Type B pancreatic cell (in vitro differentiated cells): ENCODE measurements at places on chromosomes 13 and 19.
A peak's percentile ranks its signal among the peaks of the same experiment; 100 is the strongest.

DNA sequence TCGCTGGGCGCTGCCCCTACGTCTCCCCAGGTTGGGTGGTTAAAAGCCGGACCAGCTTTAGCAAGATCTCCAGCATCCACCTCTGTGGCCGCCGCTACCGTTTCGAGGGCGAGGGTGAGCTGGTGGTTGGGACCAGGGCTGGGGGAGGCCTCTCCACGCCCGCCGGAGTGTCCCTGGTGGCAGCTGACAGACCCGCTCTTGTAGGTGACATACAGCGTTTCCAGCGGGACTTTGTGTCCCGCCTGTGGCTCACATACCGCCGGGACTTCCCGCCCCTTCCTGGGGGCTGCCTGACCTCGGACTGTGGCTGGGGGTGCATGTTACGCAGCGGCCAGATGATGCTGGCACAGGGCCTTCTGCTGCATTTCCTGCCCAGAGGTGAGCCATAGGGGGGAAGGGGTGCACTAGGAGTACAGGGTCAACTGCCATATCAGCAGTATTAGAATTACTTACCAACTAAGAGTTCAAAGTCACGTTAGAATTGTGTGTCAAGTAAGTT is 1.1 kb downstream of the ATG4D start:
- DNase-seq = no peak

GRCh38 chr19:1131718-1132551 is 28.1 kb downstream of the GPX4 start:
- DNase-seq = no peak

- DNase-seq = no peak
These were observed 1516.7 kb upstream of the PCDH20 start for GRCh38 chr13:62932256-62932883.

GRCh38 chr19:9323557-9323918 is 441 bp upstream of the ZNF559 start:
- DNase-seq = no peak

DNA sequence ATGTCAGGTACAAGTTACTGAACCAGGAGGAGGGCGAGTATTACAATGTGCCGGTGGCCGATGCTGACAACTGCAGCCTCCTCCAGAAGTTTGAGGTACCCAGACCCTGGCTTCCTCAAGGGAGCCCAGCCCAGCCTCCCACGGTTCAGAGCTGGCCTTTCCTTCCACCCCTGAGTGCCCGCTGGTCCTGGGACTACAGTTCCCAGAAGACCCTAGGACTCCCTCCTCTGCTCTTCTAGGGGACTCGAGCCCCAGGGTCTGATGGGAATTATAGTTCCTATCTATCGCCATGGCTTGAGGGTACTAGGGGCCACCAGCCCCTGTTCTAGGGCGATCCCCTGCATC is 11.0 kb downstream of the PRKCG start:
- no peak for DNase-seq

DNA sequence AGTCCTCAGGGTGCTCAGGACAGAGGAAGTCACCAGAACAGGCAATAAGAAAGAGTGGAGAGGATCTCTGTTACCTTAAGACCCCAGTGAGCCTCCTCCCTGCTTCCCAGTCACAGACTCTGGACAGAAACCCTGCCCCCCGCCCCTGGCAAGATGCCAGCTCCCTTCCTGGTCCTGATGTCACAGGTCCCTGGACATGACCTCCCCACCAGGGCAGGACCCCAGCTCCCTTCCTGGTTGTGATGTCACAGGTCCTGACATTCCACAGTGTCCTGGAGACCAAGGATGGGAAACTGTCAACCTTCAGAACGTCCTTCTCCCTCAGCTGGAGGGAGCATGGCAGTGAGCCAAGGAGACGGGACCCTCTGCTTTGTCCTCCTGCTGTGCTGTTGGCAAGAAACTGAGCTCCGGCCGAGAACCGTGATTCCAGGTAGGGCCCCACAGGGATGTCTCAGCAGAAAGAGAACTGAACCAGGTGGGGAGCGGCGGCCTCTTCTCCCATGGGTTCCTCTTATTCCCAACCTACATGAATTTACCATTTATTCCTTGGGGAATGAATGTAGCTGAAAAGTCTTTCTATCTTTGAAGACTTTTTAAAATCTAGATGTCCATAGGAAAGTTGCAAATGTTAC is at the start of gene SPACA7:
Gene SPACA7 (plus strand): TSS at position 306 of the 632 bp plus-strand sequence. CDS start 31 bp downstream, at position 337.
- DNase-seq = no peak

GRCh38 chr19:2164020-2164998 is 576 bp downstream of the DOT1L start:
- no peak for DNase-seq

DNA sequence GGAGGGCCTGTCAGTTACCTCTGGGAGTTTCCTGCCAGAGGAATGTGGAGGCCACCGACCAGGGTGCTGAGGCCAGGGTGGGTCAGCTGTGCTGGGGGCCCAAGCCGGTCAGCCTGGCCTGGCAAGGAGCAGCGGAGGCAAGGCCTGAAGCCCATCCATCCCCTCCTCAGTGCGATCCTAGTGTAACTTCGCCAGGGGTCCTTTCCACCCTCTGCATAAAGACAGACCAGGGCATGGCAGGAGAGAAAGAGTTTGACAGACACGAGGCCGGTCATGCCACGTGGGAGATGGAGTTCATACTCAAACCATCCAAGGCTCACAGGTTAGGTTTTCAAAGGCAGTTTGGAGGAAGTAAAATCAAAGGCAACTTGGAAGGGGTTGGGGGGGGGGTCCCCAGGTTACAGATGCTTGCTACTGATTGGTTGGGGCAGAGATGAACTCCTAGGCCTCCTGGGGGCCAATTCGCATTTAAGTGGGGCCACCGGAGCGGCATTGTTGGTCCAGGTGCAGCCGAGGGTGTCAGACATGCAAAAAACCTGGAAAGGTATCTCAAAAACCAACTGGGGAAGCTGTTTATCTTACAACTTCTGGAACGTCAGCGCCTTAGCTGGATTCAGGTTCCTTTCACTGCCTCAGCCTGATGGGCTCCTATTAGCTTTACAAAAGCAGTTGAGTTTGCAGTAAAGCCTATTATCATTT is 36.8 kb upstream of the DPRX start:
- DNase-seq = no peak

DNA sequence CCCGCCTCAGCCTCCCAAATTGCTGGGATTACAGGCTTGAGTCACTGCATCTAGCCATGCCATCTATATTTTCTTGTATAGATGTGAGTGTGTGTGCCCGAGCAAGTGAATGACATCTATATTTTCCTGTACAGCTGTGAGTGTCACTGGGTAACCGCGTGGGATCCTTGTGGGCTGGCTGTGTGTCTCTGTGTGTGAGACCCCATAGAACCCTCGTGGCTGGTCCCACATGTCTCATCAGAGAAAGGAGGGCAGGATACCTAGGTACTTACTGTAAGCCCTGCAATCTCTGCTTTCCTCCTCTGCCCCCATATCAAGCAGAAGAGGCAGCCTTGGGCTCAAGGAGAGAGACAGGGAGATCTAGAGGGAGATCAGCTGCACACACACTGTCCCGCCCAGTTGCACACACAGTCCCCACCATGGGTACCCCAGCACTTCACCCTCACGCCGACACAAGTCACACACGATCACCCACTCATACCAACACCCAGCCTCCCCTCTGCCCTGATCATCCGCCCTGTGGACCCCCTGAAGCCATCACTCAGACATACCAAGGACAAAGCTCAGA is 655 bp downstream of the DENND1C start:
- no peak for DNase-seq

DNA sequence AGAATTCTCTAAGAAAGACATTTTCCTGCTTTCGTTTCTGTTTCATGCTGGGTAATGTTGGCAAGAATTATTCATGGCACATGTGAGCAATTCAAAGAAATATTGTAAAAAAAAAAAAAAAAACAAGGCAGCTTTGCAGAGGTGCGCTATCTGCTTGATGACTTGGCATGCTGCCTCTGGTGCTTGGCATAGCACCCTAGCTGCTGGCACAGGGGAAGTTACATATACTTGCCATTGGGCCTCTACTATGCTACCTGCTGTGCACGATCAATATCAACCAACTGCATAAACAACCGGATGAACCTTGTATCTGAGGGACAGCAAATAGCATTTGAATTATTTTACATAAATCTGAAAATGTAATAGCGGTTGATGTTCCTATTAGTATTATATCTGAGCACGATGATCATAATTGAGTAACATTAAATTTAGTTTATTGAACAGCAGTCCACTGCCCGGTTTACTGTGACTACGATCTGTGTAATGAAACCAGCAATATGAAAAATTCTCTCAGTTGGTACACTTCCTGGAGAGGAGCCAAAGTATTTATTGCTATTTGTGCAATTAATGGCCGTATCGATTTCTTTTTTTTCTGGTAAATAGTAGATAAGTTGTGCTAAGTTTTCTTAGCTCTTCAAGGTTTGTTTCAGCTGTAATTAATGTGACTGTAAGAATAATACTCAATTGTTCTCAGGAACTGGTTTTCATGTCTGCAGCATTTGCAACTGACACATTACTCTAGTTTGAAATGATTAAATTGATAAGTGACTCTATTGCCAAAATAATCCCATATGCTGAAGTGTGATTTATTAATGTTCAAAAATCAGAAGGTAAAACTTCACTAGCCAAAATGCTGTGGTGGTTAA is 717.3 kb downstream of the DACH1 start:
- no peak for DNase-seq

DNA sequence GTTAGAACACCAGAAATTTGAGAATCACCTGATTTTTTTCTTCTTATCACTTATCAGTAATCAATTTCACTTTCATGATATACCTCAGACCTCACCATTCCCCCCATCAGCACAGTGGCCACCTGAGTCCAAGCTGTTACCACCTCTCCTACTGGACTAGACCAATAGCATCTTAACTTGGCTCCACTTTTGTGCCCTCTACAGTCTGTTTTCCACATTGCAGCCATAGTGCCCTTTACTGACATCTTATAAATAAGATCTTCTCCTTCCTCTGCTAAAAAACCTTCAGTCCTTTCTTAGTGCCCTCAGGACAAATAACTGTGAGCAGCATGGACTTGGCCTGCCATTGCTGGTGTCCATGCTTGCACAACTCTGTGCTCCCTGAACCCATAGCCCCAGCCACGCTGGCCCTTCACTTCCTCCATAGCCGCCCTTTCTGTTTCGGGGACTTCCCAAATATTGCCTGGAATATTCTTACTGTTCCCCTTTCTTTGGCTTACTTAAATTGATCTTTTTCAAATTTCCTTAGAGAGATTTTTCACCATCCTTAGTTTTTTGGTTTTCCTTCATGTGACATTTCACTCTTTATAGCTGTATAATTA is 380.8 kb downstream of the LMO7 start:
- no peak for DNase-seq

DNA sequence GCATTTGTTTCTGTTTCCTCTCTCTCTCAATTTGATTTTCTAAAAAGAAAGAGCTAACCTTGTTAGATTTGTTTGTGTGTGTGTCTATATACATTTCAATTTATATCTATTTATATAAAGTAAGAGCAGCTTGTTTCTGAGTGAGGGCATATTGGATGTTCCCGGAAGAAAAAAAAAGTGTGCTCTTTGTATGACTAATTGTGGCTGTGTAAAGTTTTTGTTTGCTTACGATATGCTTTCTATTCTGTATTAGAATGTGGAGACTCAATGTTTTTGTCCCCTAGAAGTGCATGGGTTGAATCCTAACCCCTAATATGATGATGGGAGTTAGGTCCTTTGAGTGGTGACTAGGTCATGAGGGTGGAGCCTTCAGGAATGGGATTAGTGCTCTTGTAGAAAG is 66.6 kb upstream of the C1QTNF9B start:
- DNase-seq = no peak

GRCh38 chr13:93847162-93847561 is 620.6 kb downstream of the GPC6 start:
- DNase-seq = no peak

DNA sequence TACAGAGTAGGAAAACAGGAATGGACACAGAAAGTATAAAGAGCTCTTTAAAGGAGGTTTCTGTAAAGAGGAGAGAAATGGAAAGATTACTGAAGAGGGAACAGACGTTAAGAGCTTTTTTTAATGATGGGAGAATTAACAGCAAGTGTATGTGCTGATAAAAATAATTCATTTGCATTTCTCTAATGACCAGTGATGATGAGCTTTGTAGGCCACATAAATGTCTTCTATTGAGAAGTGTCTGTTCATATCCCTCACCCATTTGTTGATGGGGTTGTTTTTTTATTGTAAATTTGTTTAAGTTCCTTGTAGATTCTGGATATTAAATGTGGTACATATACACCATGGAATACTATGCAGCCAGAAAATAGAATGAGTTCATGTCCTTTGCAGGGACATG is 40.0 kb downstream of the MYO16 start:
- no peak for DNase-seq

GRCh38 chr13:22703601-22704209 is 477.1 kb upstream of the SGCG start:
- no peak for DNase-seq

DNA sequence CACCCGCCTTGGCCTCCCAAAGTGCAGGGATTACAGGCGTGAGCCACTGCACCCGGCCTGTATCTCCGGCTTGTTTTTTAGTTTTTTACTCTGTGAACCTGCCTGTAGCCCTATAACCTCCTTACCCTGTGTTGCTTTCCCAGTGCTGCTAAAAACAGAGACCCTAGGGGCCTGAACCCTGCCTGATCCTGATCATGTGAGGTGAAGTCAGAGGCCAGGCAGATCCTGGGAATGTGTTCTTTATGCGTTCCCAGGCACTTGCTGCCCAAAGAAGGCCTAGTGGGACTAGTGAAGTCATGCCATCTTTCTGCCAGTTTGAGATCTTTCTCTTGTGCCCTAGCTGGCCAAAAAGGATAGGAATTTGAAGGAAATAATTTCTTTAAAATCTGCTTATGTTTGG is 4.6 kb downstream of the UBA2 start:
- DNase-seq = no peak

GRCh38 chr13:27137759-27138158 is 33.9 kb downstream of the USP12 start:
- DNase-seq = no peak

GRCh38 chr13:110415669-110416068 is 108.6 kb downstream of the COL4A2 start:
- DNase-seq = no peak

DNA sequence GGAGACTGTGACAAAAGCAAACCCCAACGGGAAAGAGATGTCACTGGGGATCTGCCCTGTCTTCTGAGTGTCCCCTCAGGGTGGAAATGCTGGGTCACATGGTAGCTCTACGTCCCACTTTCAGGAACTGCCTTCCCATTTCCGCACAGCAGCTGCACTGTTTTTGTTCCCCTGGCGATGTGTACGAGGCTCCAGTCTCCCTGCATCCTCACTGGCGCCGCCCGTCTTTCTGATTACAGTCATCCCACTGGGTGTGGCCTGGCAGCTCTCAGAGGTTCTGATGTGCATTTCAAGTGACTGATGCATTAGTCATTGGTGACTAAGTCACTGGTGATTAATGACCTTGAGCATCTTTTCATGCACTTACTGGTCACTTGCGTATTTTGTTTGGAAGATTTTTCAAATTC is 21.2 kb downstream of the PCID2 start:
- no peak for DNase-seq

- no peak for DNase-seq
These were observed 21.6 kb upstream of the F2RL3 start for GRCh38 chr19:16867211-16867610.

- DNase-seq = peak; percentile 34
These were observed 13.0 kb upstream of the PROZ start for GRCh38 chr13:113145496-113145895.
